ENCODE measurements at places on chromosomes 1 and 21. TPM values are rescaled to one million over a fixed set of nuclear protein-coding genes. Genes with fewer than 3 reads are reported as not detected.

- H3K27ac ChIP-seq = no peak overlapping the region
- no peaks in the 10 kb centered on the region for H3K27me3 ChIP-seq
- no peaks in the 10 kb centered on the region for H3K4me1 ChIP-seq
- no peak overlapping the region for H3K4me3 ChIP-seq
Observed at GRCh38 chr1:184524248-184524647, 137.4 kb downstream of the C1orf21 start.

DNA sequence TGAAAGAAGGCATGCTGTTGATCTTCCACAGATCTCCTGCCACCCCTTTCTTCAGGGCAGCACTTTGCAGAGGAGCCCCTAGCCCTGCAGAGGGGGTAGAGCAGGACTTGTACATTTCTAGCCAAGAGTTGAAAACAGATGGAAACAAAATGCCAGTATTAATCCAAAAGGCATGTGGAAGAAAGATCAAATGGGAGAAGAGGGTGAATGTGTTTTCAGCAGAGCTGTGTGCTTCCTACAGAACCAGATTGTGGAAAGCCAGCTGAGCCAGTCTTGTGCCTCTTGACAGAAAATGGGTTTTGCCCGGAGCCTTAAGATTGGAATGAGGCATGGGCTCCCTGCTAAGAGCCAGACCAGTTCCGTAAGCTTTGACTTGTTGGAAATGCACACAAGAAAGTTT is 105.2 kb upstream of the TSPAN2 start:
- no peak for DNase-seq
- H3K4me3 ChIP-seq = no peak overlapping the region
- H3K4me1 ChIP-seq = no peaks in the 10 kb centered on the region
- no peaks in the 10 kb centered on the region for H3K27me3 ChIP-seq
- no peak overlapping the region for H3K27ac ChIP-seq

DNA sequence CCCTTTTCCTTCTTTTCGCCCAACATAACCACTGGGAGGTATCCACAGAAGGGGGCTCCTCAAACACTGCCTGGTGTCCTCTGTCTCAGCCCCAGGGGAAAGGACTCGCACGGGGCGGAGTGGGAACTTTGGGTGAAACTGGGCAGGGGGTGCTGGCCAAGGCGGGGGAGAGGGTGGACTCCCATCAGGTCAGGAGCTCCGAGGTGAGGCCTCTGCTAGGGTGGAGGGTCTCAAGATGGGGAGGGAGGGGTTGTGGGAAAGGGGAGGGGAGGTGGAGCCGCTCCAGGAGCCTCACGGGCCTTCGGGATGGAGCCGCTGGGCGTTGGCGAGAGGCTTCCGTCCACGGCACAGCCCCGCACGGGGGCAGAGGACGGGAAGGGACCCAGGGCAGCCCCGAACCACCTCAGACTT is 43.2 kb upstream of the POFUT2 start:
- H3K4me1 ChIP-seq = no peaks in the 10 kb centered on the region
- H3K36me3 ChIP-seq = no peaks in the 10 kb centered on the region
- no peak overlapping the region for H3K4me3 ChIP-seq
- no peak overlapping the region for H3K27ac ChIP-seq
- H3K27me3 ChIP-seq = no peaks in the 10 kb centered on the region
- DNase-seq = no peak

- H3K27ac ChIP-seq = no peak overlapping the region
- no peaks in the 10 kb centered on the region for H3K4me1 ChIP-seq
- H3K36me3 ChIP-seq = no peaks in the 10 kb centered on the region
- no peak for DNase-seq
- H3K4me3 ChIP-seq = no peak overlapping the region
- H3K27me3 ChIP-seq = no peaks in the 10 kb centered on the region
Observed at GRCh38 chr21:45575993-45576837, 34.0 kb upstream of the SLC19A1 start.

DNA sequence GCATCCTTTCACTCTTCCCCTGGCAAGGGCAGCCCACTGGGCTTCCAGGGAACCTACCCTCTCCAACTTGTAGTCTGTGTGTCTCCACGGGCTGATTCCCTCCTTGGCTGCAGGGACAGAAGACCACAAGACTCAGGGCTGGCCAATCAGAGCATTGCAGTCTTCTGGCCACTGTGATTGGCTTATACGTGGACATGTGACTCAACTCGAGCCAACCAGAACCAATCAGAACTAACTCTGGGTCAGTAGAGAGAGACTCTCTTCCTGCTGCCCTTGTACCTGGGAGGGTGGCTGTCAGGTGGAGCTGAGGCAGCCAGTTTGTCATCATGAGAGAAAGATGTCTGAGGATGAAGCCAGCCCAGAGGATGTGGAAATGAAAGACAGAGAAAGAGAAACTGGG is 64.0 kb downstream of the DHRS3 start:
- H3K27ac ChIP-seq = no peak overlapping the region
- no peak for DNase-seq
- H3K4me3 ChIP-seq = no peak overlapping the region
- no peaks in the 10 kb centered on the region for H3K4me1 ChIP-seq
- no peaks in the 10 kb centered on the region for H3K36me3 ChIP-seq

- H3K36me3 ChIP-seq = no peaks in the 10 kb centered on the region
- no peak for DNase-seq
- H3K4me3 ChIP-seq = no peak overlapping the region
- no peak overlapping the region for H3K27ac ChIP-seq
- H3K27me3 ChIP-seq = no peaks in the 10 kb centered on the region
Observed at GRCh38 chr1:41799723-41800122, 119.0 kb downstream of the HIVEP3 start.

- H3K36me3 ChIP-seq = no peaks in the 10 kb centered on the region
- H3K4me3 ChIP-seq = peak overlapping the region; percentile 71
- H3K27ac ChIP-seq = peak overlapping the region; percentile 90
Observed at GRCh38 chr1:27634177-27634984, 604 bp downstream of the FGR start.

- H3K4me1 ChIP-seq = no peaks in the 10 kb centered on the region
- H3K27me3 ChIP-seq = no peaks in the 10 kb centered on the region
- no peaks in the 10 kb centered on the region for H3K36me3 ChIP-seq
Observed at GRCh38 chr1:200423235-200423634, 13.4 kb upstream of the ZNF281 start.

GRCh38 chr1:88169139-88169538 is 514.9 kb upstream of the PKN2 start:
- no peak overlapping the region for H3K27ac ChIP-seq
- DNase-seq = no peak
- H3K4me1 ChIP-seq = no peaks in the 10 kb centered on the region
- no peaks in the 10 kb centered on the region for H3K27me3 ChIP-seq
- no peaks in the 10 kb centered on the region for H3K36me3 ChIP-seq

OR2G2 gene
- not detected for total RNA-seq

ZBTB8A gene
- 0.17 TPM for total RNA-seq

FAM167B gene
- 4.1 TPM for total RNA-seq

ATG4C gene
- 23.5 TPM for total RNA-seq
